Endothelial cell (in vitro differentiated cells): ENCODE measurements at places on chromosomes 7 and 10.

GRCh38 chr10:66214721-66215404 lies 711.0 kb upstream of the LRRTM3 start:
- DNase-seq = no peak

- no peak for DNase-seq
Measured at GRCh38 chr10:31611161-31611560, 292.1 kb downstream of the ZEB1 start.

DNA sequence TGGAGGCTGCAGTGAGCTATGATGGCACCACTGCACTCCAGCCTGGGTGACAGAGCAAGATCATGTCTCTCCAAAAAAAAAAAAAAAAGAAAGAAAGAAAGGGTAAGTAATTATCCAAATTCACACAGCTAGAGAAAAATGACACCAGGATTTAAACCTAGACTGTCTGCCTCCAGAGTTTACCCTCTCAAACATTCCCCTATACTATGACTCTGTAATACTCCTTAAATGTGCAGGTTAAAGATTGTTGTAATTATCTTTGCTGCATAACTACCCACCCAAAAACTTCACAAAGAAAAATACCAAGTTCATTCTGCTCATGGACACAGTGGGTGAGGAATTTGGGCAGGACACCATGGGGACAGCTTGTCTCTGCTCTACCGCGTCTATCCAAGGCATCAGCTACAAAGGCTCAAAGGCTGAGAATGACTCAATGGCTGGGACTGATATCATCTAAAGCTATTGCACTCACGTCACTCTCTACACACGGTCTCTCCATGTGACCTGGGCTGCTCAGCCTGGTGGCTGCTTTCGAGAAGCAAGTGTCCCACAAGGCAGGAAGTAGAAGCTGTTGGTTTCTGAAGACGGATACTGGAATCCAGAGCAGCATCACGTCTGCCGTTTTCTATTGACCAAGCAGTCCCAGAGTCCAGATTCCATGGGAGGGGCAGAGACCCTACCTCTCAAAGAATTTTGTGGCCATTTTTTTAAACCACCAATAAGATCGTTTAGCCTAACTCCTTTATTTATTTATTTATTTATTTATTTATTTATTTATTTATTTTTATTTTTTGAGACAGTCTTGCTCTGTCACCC lies 185.7 kb upstream of the AUTS2 start:
- DNase-seq = no peak

- DNase-seq = peak; percentile 33
Measured at GRCh38 chr10:128242641-128243040, 116.4 kb upstream of the MKI67 start.

GRCh38 chr10:1050554-1050953 lies 1.6 kb upstream of the IDI1 start:
- DNase-seq = no peak

- DNase-seq = no peak
Measured at GRCh38 chr7:5360971-5361370, 62.7 kb downstream of the TNRC18 start.

GRCh38 chr10:25867321-25867720 lies 66.7 kb upstream of the MYO3A start:
- DNase-seq = no peak

DNA sequence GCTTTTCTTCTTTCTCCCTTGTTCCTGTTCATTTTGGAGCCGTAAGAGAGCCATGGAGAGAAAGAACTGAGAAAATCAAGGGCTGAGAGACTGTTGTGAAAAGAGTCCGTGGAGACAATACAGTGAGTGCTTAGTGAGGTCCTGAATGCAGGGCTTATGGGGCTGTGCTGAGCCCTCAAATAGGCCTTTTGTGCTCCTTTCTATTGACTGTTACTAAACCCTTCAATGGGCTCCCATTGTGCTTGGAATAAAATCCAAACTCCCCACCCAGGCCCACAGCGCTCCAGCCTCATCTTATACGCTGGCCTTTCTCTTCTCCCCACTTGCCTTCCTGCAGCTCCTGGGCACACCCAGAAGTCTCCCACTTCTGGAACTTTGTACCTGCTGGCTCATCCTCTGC lies 243.1 kb upstream of the HABP2 start:
- no peak for DNase-seq

- DNase-seq = no peak
Measured at GRCh38 chr10:24981161-24981710, 28.8 kb upstream of the PRTFDC1 start.

- no peak for DNase-seq
Measured at GRCh38 chr7:47724335-47724982, 142.5 kb upstream of the TNS3 start.

DNA sequence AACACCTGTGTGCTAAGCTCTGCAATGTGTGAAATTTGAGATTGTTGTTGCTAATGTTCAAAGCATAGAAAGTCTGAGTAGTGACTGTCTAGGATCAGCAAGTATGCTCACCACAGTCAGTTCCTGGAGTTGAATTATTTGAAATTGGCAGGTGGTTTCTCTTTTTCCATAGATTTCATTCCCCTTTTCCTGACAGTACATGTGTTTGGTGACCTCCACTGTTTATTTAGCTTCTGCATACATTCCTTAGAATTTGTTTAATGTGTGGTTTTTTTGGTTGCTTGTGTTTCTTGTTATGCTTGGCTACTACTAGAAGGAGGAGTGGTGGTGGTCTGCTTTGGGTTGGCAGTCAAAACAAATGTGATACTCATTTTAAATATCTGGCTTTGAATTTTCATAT lies 52.3 kb downstream of the FOXP2 start:
- no peak for DNase-seq

DNA sequence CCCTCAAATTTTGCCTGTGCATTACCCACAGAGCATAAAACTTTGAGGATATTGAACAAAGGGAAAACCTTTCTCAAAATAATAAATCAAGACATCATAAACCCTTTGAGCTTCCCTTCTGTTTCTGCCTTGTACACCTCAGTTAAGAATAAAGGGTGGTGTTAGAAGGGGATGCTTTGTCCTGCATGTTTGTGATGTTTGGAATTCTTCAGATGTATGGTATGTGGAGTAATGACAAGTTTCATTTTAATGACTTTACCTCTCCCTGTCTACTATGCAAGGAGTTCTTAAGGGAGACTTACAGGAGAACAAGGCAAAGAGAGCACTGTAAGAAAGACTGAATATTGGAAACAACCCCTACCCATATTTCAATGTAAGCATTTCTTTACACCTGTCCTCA lies 99.2 kb downstream of the HECW1 start:
- no peak for DNase-seq

- DNase-seq = no peak
Measured at GRCh38 chr7:36153571-36154097, 580 bp downstream of the EEPD1 start.

DNA sequence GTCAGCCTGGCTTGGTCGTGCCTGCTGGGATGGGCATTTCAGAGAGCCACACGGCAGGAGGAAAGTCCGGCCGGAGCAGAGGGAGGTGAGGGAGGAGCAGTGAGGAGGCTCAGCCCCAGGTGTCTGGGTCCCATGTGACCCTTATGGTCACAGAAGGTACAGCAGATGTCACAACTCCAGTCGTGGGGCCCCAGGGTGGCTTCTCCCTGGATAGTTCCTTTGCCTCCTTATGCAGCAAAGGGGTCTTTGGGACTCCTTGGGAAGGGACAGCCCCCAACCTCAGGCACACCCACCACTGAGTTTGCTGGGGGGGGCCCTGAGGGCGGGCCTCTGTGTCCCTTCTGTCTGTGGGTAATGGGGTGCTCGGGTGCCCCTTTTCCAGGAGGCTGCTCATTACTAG lies 19.6 kb upstream of the PRKAG2 start:
- no peak for DNase-seq

DNA sequence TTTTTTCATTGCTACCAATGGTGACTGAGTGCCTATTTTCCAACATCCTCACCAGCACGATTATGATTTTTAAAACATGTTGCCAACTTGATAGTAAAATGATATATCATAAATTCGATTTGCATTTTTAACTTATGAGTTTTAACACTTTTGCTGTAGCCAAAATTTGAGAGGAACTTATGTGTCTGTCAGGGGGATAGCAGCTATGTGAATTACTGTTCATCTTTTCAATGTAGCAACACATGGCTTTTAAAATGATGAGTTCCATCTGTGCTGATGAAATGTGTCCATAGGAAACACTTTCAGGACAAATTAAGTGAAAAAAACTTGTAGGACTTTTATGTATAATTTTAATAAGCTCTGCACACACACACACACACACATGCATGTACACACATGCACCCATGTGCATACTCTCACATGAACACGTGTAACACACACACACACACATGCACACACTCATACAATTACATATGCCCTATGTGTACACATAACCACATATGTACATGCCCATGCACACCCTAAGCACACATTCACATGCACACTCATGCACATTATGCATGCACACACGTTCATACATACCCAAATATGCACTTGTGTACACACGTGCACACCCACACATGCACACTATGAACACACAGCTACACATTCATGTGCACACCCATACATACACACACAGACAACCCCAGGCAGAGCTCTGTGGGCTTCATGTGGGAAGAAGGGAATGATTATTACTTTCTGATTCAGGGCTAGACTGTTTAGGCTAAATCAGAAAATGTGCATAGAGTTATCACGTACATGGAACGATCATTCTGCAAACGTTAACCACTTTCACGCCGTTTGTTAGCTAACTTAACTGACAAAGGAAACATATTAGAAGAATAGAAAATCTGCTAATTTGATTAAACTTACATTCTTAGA lies 68.9 kb downstream of the C10orf143 start:
- DNase-seq = no peak

DNA sequence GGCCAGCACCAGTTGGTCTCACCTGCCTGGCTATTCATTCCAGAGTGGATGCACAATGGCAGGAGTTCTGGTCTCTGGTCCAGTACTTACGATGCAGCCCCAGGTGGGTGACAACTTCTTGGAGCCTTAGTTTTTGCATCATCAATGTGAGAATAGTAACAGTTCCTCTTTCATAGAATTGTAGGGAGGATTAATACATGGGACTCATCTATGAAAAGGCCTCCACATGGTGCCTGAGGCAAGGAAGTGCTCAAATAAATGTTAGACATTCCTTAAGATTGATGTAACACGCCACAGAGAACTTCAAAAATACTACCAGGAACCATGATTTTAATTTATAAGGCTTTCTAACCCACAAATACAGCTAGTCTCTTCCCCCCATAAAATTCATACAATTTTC lies 120.1 kb upstream of the CHST15 start:
- DNase-seq = no peak

- DNase-seq = no peak
Measured at GRCh38 chr7:29381206-29382094, 182.2 kb upstream of the PRR15 start.

DNA sequence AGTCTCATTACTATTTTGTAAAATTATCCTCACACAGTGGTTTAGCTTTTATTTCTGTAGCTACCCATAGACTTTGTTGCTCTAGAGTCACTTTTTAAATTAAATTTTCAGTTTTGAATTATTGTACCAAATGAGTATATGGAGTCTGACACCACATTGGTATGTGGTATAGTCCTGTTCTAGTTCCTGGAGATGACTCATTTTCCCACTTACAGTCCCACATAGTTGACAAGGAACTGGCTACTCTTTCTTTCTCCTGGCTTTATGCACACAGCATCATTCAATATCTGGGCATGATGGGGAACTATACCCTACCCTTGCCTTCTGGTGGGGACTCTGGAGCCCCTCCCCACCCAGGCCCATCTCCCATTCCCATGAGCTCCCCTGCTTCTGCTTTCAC lies 92.6 kb upstream of the RAB11FIP2 start:
- DNase-seq = no peak

GRCh38 chr7:126569402-126569801 lies 683.3 kb downstream of the GRM8 start:
- no peak for DNase-seq

- no peak for DNase-seq
Measured at GRCh38 chr10:7861509-7862120, 43.3 kb downstream of the TAF3 start.

DNA sequence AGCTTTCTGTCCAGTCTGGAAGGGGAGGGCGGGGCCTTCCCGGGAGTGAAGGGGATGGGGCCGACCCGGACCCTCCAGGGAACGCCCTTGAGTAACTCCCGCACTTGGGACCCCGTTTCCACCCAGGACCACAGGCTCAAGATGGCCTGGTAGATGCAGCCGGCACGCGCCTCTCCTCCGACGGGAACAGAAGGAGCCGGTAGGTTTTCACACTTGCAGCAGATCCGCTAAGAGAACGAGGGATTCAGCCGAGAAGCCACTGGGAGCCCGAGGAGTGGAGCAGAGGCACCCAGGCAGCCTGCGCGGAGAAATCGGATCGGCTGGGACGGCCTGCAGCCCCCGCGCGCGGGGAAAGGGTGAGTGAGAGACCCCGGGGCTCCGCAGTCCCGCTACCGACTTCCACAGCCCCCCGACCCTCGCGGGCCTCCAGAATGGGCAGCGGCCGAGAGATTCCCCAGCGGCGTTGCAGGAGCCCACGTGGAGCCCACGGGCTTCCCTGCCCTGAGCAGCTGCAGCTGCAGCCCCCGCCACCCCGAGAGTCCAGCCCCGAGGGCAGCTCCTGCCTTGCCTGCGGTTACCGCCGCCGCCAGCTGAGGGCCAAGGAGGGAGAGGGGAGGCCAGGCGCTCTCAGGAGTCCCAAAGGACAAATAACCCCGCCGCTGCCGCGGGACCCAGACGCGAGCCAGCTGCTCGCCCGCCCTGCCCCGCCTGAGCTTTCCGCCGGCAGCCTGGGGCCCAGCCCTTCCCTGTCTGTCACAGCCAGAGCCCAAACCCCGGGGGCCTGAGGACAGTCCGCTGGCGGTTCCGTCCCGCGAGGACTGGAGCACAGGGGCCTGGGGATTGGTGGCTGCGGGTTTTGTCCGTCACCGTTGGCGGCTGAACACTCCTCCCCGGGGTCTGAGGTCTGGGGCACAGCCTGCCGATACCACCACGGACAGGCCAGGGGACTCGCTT lies 21.8 kb downstream of the IFT22 start:
- peak; percentile 47 for DNase-seq

- DNase-seq = no peak
Measured at GRCh38 chr7:96685755-96686154, 23.9 kb downstream of the SEM1 start.

GRCh38 chr7:32890010-32890792 lies 1.4 kb downstream of the KBTBD2 start:
- no peak for DNase-seq

DNA sequence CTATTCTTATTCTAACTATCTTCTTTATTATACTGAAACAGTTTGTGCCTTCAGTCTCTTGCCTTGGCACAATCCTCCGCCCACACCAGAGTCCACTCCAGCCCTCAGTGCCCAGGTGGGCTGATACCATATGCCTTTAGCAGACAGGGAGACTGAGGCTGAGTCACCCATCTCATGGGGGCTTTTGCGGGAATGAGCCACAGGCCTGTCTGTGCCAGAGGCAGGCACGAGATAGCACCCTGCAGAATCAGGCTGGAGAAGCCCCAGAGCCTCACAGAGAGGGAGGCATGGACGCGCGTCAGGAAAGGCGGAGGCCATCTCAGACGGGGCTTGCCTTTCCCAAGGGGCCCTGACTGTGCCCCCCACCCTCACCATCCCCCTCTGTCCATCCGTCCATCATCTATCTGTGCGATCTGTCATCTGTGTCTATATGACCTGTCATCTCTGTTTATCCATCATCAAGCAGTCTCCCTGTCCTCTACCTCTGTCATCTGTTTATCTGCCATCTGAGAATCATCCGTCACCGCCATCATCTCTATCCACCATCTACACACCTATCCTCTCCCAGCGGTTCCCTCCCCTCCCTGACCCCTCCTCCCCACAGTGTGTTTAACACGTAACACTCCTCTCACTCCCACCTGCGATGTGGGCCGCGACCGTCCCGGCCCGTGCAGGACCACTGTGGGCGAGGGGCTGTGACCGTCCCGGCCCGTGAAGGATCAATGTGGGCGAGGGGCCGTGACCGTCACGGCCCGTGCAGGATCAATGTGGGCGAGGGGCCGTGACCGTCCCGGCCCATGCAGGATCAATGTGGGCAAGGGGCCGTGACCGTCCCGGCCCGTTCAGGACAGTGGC lies 7.3 kb upstream of the ADAP1 start:
- no peak for DNase-seq
